ENCODE measurements at places on chromosomes 4 and X. TPM values are rescaled to one million over a fixed set of nuclear protein-coding genes. Genes with fewer than 3 reads are reported as not detected.

DNA sequence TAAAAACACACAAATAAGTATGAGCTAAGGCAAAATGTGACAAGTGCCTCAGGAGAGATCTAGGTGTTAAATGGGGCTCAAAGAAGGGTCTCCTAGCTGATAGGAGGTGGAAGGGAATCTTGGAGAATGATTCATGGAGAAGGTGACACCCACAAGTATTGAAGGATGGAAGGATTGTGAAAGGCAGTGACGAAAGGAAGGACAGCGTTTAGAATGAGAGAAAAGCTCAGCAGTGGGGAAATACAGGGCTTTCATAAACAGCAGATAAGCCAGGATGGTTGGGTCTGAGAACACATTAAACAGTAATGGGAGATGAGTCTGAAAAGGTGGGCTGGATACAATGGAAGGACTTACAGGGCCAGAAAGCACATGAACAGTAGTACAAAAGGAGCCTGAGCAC lies 11.5 kb downstream of the ANXA5 start:
- DNase-seq = no peak
- peaks cover 78% of the 10 kb centered on the region for H3K36me3 ChIP-seq
- no peaks in the 10 kb centered on the region for H3K27me3 ChIP-seq
- H3K27ac ChIP-seq = no peak overlapping the region

The PSAPL1 gene
- total RNA-seq = not detected

- H3K27ac ChIP-seq = no peak overlapping the region
- H3K36me3 ChIP-seq = no peaks in the 10 kb centered on the region
Measured at GRCh38 chr4:176011529-176011928, 54.1 kb upstream of the WDR17 start.

The ADRA2C gene
- 2.2 TPM for total RNA-seq

DNA sequence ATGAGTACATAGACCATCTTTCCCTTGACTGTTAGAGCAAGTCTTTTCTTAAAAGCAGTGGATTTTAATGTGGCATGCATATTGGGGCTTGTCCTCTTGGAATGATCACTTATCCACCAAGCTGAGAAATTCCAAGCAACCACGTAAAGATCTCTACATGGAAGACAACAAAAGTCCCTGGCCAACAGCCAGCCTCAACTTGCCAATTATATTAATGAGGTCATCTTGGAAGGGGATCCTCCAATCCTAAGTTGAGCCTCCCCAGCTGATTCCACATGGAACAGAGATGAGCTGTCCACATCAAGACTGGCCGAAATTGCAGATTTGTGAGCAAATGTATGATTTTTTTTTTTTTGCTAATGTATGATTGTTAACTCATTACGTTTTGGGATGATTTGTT lies 20.6 kb upstream of the FTHL17 start:
- H3K4me3 ChIP-seq = no peak overlapping the region
- H3K27me3 ChIP-seq = no peaks in the 10 kb centered on the region
- no peak for DNase-seq
- no peak overlapping the region for H3K27ac ChIP-seq
- H3K36me3 ChIP-seq = no peaks in the 10 kb centered on the region

- no peaks in the 10 kb centered on the region for H3K36me3 ChIP-seq
- no peak overlapping the region for H3K27ac ChIP-seq
- no peak overlapping the region for H3K4me3 ChIP-seq
- no peak for DNase-seq
- H3K4me1 ChIP-seq = no peaks in the 10 kb centered on the region
- H3K27me3 ChIP-seq = no peaks in the 10 kb centered on the region
Measured at GRCh38 chr4:81960961-81961360, 412.8 kb downstream of the HNRNPD start.

- no peaks in the 10 kb centered on the region for H3K27me3 ChIP-seq
- H3K27ac ChIP-seq = no peak overlapping the region
- H3K4me1 ChIP-seq = no peaks in the 10 kb centered on the region
- H3K36me3 ChIP-seq = no peaks in the 10 kb centered on the region
- no peak overlapping the region for H3K4me3 ChIP-seq
- DNase-seq = no peak
Measured at GRCh38 chr4:35938936-35939335, 305.4 kb downstream of the ARAP2 start.

The FABP2 gene
- not detected for total RNA-seq

- H3K4me1 ChIP-seq = no peaks in the 10 kb centered on the region
- H3K36me3 ChIP-seq = no peaks in the 10 kb centered on the region
- DNase-seq = no peak
- H3K27ac ChIP-seq = no peak overlapping the region
Measured at GRCh38 chrX:9704876-9705465, 60.7 kb downstream of the GPR143 start.

DNA sequence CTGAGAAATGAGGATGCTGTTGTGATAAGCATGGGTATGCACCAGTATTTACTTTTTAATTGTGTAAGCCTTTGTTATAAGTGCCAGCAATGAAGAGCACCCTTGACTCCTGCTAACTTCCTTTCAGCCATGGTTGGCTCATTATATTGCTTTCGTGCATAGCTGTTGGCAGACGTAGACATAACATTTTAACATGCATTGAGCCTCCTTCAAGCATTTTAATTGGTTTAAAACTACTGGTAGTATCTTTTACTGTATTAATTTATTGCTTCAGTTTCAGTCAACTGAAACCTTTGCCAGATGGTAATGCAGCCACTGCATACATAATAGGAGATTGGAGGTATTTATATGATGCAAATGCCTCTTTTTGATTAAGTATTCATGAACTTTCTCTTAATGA lies 1285.4 kb downstream of the PCDH18 start:
- H3K36me3 ChIP-seq = no peaks in the 10 kb centered on the region
- DNase-seq = no peak
- no peaks in the 10 kb centered on the region for H3K27me3 ChIP-seq
- H3K4me1 ChIP-seq = no peaks in the 10 kb centered on the region
- no peak overlapping the region for H3K4me3 ChIP-seq

DNA sequence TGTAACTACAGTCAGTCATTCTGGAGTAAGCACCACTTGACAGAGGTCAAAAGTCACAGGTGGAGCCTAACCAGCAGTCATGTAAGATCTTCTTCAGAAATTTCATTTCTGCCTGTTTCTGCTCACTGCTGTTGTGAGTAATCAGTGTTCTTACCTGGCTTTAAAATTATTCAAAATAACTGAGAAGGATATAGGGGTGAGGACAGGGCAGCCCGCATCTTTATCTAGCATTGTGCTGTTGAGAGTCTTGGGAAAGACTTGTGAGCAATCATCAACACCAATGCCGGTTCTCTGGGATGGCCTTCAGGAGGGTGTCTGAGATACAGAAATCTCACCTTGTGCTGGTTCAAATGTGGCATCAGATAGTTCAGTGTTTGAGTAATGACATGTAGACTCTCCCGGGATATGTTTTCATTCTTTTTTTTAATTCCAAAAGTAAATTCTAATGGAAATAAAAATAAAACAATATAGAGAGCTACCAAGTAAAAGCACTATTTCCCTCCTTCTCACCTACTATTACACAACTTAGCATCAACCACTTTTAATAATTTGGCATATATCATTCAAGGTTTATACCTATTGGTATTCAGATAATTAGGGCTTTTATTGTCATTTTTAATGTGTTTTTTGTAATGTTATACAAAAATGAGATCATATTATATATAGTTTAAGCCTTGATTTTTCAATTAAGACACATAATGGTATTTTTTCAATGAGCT lies 37.1 kb downstream of the AREG start:
- H3K4me3 ChIP-seq = no peak overlapping the region
- no peaks in the 10 kb centered on the region for H3K36me3 ChIP-seq
- no peaks in the 10 kb centered on the region for H3K27me3 ChIP-seq
- H3K27ac ChIP-seq = no peak overlapping the region
- DNase-seq = no peak
- no peaks in the 10 kb centered on the region for H3K4me1 ChIP-seq

All from GM23248 (cell line).